Urinary bladder (tissue), 4 donors: ENCODE measurements at places on chromosomes 2 and 18. TPM values are rescaled to one million over a fixed set of nuclear protein-coding genes. Genes with fewer than 3 reads are reported as not detected.

- DNase-seq, result no peak
These were observed 250.0 kb downstream of the SMAD2 start for GRCh38 chr18:47680488-47680887.

DNA sequence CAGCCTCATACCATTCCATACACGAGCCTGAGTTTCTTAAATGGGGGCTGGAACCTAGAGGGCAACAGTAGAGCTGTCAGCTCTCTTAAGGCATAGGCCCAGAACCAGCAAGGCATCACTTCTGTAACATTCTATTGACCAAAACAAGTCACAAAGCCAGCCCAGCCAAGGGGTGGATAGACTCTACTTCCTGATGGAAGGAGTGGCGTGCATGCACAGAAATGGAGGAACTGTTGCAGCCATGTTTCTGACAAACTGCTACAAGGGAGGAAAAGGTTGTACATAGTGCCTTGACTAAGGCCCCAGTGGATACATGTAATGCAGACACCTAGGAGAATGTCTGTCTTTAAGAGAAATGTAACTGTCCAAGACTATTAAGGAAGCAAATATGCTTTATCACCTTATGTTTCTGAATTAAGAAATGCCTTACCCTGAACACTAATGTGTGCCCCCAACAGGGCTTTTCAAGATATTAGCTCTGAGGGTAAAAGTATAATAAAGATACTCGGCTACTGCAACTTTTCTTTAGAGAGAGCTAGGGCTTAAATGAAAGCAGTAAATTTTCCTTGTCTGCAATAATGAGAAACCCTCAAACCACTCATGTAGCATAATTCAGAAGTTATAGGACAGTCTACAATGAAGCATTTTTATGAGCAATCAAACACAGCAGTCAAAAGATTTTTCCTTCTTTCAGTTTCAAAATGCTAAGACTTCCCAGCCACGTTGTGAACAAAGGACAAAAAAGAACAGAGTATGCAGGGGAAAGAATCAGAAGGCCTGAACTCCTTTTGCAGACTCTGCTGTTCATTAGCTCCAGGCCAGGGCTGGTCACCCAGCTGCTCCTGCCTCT is 35.1 kb upstream of the CDC42EP3 start:
- DNase-seq, result no peak

DNA sequence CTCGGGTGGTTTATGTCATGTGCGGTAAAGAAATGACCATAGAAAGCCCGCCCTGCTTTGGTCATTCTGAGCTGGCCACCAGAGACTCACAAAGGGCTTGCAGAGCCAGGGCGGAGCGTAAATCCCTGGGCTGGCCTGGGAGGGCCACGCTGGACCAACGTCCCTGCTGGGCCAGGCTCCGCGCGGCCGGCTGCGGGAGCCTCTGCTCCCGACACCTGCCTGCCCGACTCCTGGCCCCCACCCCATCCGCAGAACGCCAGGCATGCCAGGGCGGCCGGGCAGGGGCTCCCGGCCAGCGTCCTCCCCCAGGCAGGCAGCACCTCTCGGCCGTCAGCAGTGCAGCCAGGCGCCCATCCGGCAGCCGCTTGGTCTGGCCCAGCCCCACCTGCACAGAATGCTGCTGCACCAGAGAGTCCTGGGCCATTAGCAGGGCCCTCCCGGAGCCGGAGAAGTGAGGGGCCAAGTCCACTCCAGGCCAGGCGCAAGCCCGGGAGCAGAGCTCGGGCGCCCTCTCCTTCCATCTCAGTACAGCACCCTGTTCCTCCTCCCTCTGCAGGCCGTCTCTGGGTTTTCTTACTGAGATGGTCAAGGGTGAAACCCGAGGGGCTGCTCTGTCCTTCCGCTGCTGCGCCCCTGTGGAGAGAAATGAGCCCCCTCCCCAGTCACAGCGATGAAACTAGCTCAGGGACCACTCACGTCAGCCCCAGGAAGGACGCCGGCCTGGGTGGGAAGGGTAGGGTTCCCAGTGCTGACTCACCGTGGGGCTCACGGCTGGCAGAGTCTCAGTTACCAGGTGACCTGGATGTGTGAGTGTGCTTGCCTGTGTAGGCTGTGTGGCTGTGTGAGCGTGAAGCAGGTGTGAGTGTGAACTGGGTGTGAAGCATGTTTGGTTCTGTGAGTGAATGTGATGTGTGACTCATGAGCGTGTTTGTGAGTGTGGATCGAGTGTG is 83.3 kb downstream of the PTGR3 start:
- DNase-seq, result no peak

Gene ALPG
- not detected for polyA plus RNA-seq

Gene MERTK
- polyA plus RNA-seq, result 16.1 TPM
